Cardiac ventricle fibroblast (primary cell): ENCODE measurements at places on chromosomes 1 and 21. TPM values are rescaled to one million over a fixed set of nuclear protein-coding genes. Genes with fewer than 3 reads are reported as not detected.

SPATC1L gene
- total RNA-seq: 22.2 and 26.4 TPM in 2 replicates

SPATA45 gene
- total RNA-seq: not detected in 2 replicates

AMY2A gene
- total RNA-seq: not detected in 2 replicates

NFASC gene
- total RNA-seq: 15.8 and 19.3 TPM in 2 replicates

SLC44A5 gene
- 0.25 and 0.44 TPM in 2 replicates for total RNA-seq

PAPPA2 gene
- total RNA-seq: 0.31 and 0.54 TPM in 2 replicates

RIPPLY3 gene
- total RNA-seq: not detected in 2 replicates

CD2 gene
- total RNA-seq: not detected in 2 replicates

SV2A gene
- 0.87 and 1.8 TPM in 2 replicates for total RNA-seq

ENAH gene
- total RNA-seq: 95.5 and 132 TPM in 2 replicates

OLIG2 gene
- total RNA-seq: not detected in 2 replicates

RNU1-1 gene
- under 0.01 TPM in 2 replicates for total RNA-seq

RXFP4 gene
- not detected in 2 replicates for total RNA-seq

AIRE gene
- total RNA-seq: not detected in 2 replicates

ATAD3C gene
- not detected in 2 replicates for total RNA-seq

HHIPL2 gene
- 0.81 and 2.0 TPM in 2 replicates for total RNA-seq

MTF1 gene
- 4.6 and 5.0 TPM in 2 replicates for total RNA-seq

COL18A1 gene
- 393 and 429 TPM in 2 replicates for total RNA-seq

DNAJC6 gene
- 0.39 and 0.44 TPM in 2 replicates for total RNA-seq

ADORA1 gene
- total RNA-seq: 8.8 and 11.3 TPM in 2 replicates

LRRC7 gene
- total RNA-seq: not detected in 2 replicates

CFAP74 gene
- total RNA-seq: not detected in 2 replicates

GUCA2B gene
- total RNA-seq: not detected in 2 replicates

ATP1A4 gene
- not detected in 2 replicates for total RNA-seq

S100A8 gene
- total RNA-seq: not detected in 2 replicates

WNT4 gene
- not detected in 2 replicates for total RNA-seq

MCOLN2 gene
- 0.20 and 0.56 TPM in 2 replicates for total RNA-seq

DAB1 gene
- 0.87 and 4.0 TPM in 2 replicates for total RNA-seq

VASH2 gene
- total RNA-seq: 0.54 and 0.56 TPM in 2 replicates

GREM2 gene
- not detected in 2 replicates for total RNA-seq

OR2C3 gene
- under 0.01 TPM in 1 of 2 replicates, not detected in the other for total RNA-seq

SPATA1 gene
- total RNA-seq: not detected in 2 replicates

E2F2 gene
- 0.06 and 0.15 TPM in 2 replicates for total RNA-seq

APOBEC4 gene
- total RNA-seq: not detected in 2 replicates

NCDN gene
- total RNA-seq: 35.7 and 38.6 TPM in 2 replicates

GLMP gene
- 87.1 and 87.4 TPM in 2 replicates for total RNA-seq

EXO1 gene
- total RNA-seq: 0.12 and 0.24 TPM in 2 replicates

SLC1A7 gene
- 0.12 and 0.34 TPM in 2 replicates for total RNA-seq

PLEKHA6 gene
- 4.0 and 4.6 TPM in 2 replicates for total RNA-seq

CD1C gene
- not detected in 2 replicates for total RNA-seq

IL19 gene
- not detected in 2 replicates for total RNA-seq

KRTAP13-2 gene
- total RNA-seq: not detected in 2 replicates

CD101 gene
- total RNA-seq: 0.49 and 0.56 TPM in 2 replicates

FCRL1 gene
- total RNA-seq: not detected in 2 replicates

KCNH1 gene
- total RNA-seq: not detected in 2 replicates

OR2AK2 gene
- total RNA-seq: not detected in 2 replicates

MAP1LC3C gene
- 0.12 TPM in 1 of 2 replicates, not detected in the other for total RNA-seq

CYP4A22 gene
- 0.15 TPM in 1 of 2 replicates, not detected in the other for total RNA-seq

CD55 gene
- total RNA-seq: 13.8 and 18.7 TPM in 2 replicates

EXTL1 gene
- 0.37 and 0.49 TPM in 2 replicates for total RNA-seq

GRIK3 gene
- total RNA-seq: not detected in 2 replicates

ZNF593OS gene
- not detected in 2 replicates for total RNA-seq
